ENCODE measurements at places on chromosomes 3 and 15. TPM values are rescaled to one million over a fixed set of nuclear protein-coding genes. Genes with fewer than 3 reads are reported as not detected.

The SLC28A1 gene
- total RNA-seq, result 0.08 TPM

The SAMMSON gene
- total RNA-seq, result not detected

The LRRC31 gene
- total RNA-seq, result 0.48 TPM

- DNase-seq, result no peak
These were observed 300.1 kb upstream of the C2CD4B start for GRCh38 chr15:62465173-62465572.

- no peak for DNase-seq
These were observed 9.2 kb upstream of the TNIK start for GRCh38 chr3:171469376-171469775.

GRCh38 chr15:56815247-56815646 is 81.9 kb upstream of the ZNF280D start:
- DNase-seq, result peak; percentile 91

- peak; percentile 33 for DNase-seq
These were observed 769 bp upstream of the CSPG4 start for GRCh38 chr15:75713338-75713895.

- no peak for DNase-seq
These were observed 111.2 kb downstream of the GMPS start for GRCh38 chr3:155981669-155982068.

- DNase-seq, result no peak
These were observed 211.3 kb downstream of the KLF13 start for GRCh38 chr15:31537770-31538592.

GRCh38 chr15:81339321-81339720 is 15.4 kb upstream of the STARD5 start:
- DNase-seq, result no peak

Data from HT-29 (cell line).